Endodermal cell (in vitro differentiated cells): ENCODE measurements at places on chromosomes 5 and 9. TPM values are rescaled to one million over a fixed set of nuclear protein-coding genes. Genes with fewer than 3 reads are reported as not detected.

CDH18 gene
- total RNA-seq: 0.22 and 0.32 TPM in 2 replicates

SIT1 gene
- 0.22 TPM in 1 of 2 replicates, not detected in the other for total RNA-seq

LURAP1L gene
- total RNA-seq: 0.24 and 0.38 TPM in 2 replicates

DNA sequence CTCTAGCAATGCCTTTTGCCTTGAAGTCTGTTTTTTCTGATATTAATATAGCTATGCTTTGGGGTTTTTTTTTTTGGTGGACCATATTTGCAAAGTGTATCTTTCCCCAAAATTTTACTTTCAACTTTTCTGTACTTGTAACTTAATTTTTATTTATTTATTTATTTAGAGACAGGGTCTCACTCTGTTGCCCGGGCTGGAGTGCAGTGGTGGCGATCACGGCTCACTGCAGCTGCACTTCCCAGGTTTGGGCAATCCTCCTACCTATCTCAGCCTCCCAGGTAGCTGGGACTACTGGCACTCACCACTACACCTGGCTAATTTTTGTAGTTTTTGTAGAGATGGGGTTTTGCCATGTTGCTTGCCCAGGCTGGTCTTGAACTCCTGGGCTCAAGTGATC lies 20.8 kb downstream of the PRRT1B start:
- DNase-seq: no peak

DNA sequence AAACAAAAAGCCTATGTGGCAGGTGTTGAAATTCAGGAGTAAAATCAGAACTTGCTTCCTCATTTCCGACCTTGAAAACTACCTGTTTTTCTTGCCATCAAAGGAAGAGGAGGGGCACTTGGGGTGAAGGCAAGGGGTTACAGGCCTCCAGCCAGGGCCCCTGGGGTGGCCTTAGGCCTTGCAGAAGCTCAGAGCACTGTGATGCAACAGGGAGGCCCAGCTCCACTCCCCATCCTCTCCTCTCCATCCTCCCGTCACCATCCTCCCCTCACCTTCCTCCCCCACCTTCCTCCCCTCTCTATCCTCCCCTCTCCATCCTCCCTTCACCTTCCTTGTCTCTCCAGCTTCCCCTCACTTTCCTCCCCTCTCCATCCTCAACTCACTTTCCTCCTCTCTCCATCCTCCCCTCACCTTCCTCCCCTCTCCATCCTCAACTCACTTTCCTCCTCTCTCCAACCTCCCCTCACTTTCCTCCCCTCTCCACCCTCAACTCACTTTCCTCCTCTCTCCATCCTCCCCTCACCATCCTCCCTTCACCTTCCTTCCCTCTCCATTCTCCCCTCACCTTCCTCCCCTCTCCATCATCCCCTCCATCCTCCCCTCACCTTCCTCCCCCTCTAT lies 111.6 kb downstream of the WNK2 start:
- no peak for DNase-seq

DNA sequence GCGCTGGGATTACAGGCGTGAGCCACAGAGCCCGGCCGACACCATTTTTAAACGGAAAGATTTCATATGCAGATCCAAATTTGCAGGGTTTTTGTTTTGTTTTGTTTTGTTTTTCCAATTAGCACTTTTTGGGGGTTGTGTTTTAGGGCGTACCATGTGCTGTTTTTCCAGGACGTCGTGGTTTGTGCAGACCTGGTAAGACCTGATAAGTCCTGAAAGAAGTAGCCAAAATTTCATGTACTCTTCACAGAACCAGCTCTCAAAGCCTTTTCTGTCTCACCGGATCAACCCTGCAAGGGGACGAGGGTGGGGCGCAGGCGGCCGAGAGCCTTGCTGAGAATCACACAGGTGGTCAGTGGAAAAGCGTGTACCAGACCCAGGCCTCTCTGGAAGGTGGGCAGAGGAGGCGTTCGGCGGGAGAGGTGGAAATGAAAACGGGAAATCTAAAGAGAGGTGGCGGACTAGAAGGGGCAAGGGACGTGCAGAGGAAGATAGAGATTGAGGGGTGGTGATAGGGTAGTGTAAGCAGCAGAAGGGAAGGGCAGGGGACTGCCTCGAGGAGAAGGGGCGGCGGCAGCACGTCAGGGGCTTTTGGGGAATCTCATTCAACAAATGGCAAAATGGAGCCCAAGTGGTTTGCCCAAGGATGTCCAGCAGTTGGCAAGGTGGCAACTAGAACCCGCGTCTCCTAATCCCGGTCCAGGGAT lies 1.1 kb upstream of the FAF2 start:
- peak; percentile 69 for DNase-seq

GRCh38 chr5:134020188-134020587 lies 15.4 kb upstream of the VDAC1 start:
- DNase-seq: peak; percentile 41

DNA sequence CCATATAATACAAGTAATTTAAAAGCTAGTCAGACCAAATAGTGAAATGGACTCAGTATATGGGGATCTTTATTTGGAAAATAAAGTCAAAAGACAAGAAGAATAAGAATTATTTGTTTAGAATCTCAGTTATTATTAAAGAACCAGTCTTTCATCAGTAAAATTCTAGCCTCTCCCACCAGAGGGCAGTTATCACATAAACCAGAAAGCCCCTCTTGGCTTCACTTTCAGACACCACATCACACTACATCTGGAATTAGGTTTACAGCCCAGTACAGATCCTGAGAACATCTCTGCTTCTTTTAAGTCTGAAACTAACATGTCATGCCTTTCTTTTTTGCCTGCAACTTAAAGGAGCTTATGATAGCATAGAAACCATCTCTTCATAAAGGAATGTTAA lies 12.2 kb upstream of the HSPB3 start:
- no peak for DNase-seq
